ENCODE measurements at places on chromosomes 1 and 21.

GRCh38 chr1:205088341-205088740 lies 4.1 kb upstream of the TMEM81 start:
- no peak for DNase-seq

DNA sequence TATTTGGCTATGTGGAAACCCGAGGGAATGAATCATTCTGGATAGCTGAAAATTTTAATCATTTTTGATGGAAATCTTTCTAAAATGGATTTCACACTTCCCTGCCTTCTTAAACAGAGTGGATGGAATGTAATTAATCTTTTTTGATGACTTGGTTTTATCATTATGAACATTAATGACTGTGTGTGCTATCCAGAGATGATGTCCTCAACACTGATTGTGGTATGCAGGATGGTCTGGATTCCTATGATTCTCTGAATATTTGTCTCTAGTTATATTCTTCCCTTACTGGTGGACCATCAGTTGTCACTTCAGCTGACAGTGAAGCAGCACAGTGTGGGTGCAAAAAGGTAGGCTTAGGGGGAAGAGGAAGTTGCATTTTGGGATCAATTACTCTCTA lies 513.5 kb downstream of the LMO4 start:
- no peak for DNase-seq

DNA sequence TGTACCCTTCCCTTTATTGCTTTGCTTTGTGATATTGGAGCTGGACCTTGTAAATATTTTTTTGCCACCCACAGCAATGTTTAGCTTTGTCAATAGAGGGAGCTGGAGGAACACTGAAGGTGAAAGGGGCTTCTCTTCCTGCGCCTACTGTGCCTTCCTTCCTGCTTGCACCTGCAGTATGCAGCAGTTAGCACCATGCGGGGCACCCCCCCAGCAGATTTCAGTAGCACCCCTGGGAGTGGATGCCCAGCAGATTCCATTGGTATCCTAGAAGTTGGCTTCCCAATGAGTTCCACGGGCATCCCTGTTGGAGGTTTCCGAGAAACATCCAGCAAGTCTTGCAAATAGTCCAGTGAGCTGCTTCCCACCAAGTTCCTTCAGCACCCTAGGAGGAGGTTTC lies 25.6 kb downstream of the S100A10 start:
- peak; percentile 74 for DNase-seq

DNA sequence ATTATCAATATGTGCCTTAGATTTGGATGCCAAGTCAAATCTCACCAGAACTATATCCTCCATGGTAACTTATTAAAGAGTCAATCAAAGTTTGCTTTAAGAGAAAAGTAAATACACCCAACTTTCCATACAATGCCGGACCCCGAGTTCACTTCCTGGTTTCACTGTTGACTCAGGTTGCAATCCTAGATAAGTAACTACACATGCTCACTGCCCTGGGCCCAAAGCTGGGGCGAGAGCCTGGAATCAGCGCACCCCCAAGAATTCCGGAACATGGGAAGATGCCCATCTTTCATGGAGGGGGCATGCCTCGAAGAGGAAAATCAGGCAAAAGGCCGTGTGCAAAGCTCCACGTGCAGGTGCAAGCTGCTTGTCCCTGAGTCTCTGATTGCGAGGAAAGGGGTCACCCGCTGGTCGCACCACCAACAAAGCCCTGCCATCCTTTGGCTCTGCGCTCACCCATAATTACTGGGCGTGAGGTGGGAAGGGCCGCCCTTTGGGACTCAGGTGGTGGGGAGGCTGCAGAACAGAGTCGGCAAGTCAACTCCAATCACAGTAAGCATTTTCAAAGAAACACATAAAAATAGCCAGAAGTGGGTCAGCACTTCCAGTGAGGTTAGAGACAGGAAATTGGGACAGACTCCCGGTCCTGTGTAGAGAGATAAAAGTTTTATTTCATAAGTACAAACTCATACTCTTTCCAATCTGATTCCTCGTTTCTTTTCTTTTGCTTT lies 167.7 kb downstream of the TOMM20 start:
- DNase-seq = peak; percentile 85

DNA sequence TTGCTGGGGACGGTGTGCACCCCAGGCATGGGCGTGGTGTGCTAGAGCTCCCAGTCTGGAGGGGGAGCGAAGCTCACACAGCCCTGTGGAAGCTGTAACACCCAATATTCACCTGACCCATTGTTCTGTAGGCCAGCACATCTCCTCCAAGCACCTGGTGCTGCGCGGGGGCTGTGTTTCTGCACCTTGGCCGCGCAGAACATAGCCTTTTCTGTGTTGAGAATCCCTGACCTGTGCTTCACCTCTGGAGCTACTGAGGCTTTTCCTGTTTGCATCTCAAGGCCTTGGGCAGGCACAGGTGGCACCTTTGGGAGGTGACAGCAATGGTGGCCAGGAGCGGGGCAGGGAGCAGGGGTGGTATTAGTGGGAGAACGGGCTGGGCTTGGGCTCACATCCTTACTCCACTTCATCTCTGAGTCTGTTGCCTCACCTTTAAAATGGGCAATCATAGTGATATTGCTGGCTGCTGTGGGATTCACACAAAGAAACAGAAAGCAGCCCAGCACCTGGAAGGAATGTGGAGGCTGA lies 343.9 kb upstream of the AJAP1 start:
- no peak for DNase-seq

DNA sequence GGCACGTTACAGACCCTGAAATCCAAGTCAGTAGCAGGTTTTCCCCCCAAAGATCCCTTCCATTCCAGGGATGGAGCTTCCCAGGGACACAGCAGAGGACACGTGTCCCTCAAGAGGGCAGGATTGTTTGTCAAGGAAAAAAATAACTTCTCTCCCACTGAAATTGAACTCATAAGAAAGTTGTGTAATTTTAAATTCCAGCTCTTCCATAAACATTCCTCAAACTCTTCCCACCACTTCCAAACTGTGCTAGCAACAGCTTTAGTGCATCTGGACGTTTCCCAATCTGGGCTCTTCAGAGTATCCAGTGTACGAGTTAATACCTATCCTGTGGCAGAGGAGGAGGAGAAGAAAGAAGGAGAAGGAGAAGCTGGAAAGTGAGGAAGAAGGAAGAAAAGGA lies 79.6 kb downstream of the PSMG1 start:
- no peak for DNase-seq

DNA sequence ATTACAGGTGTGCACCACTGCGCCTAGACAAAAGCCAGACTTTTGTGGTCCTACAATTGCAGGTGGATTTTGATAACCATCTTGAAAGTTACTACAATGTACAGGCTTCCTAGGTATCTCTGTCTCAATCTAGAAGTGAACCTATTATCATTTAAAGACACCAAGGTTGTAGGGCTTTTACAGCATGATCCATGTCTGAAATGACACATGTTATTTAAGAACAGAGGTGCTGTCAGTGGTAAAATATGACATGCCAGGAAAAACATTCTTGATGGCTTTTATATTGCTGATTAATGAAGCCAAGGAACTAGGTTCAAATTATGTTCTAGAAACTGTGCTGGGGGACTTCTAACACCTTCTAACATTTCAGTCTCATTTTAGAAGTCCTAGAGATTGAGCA lies 253.1 kb downstream of the SDCCAG8 start:
- no peak for DNase-seq

DNA sequence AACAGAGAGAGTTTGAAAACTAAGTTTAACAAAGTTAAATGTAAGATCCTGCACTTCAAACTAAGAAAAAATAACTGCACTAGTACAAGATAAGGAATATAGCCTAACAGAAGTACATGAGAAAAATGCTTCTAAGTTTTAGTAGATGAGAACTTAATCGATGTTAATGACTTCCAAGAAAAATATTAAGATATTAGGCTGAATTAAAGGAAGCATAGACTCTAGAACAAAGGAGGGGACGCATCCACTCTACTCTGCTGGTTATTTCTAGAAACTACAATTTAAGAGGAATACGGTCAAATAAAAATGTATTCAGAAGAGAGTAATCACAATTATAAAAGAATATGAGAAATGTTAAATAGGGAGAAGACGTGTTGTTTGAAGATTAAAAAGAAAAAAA lies 46.3 kb upstream of the SLC16A1 start:
- no peak for DNase-seq

GRCh38 chr1:82849460-82849859 lies 1048.7 kb downstream of the ADGRL2 start:
- DNase-seq = no peak

GRCh38 chr1:235093696-235094592 lies 34.7 kb downstream of the TOMM20 start:
- peak; percentile 89 for DNase-seq

DNA sequence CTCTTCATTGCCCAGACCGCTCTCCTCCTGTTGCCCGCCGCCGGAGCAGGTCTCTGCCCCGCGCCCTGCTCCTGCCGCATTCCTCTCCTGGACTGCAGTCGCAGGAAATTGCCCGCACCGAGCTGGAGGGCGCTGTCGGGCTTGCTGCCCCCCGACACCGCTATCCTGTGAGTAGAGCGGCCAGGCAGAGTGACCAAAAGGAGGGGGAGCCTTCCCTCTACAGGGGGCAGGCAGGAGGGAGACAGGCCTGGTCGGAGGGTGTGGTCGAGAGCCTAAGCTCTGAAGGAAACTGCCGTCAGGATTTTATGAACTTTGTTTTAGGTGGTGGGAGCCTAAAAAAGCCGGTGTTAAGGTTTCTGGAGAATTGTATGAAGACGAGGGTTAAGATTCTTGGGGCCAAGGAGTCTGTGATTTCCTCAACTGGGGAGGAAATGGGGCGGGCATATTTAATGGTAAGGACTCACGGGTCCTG lies 517 bp downstream of the LRIG2 start:
- DNase-seq = peak; percentile 61

DNA sequence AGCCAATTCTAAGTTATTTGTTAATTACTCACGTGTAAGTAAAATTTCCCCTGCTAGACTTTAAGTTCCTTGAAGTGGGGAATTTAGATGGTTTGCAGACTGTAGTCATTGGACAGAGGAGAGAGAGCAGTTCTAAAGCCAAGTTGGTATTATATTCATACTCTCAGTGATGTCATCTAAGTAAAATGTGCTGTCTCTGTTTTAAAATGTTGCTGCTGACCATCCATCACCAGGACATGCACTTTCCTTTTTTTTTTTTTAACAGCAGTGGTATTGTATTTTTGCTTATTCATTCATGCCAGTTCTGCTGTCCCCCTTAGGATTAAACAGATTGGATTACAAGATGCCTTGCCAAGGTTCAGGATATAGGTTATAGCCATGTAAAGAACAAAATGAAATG lies 2.3 kb downstream of the TTLL7 start:
- DNase-seq = no peak

GRCh38 chr1:157363660-157364140 lies 188.6 kb downstream of the FCRL5 start:
- peak; percentile 48 for DNase-seq

DNA sequence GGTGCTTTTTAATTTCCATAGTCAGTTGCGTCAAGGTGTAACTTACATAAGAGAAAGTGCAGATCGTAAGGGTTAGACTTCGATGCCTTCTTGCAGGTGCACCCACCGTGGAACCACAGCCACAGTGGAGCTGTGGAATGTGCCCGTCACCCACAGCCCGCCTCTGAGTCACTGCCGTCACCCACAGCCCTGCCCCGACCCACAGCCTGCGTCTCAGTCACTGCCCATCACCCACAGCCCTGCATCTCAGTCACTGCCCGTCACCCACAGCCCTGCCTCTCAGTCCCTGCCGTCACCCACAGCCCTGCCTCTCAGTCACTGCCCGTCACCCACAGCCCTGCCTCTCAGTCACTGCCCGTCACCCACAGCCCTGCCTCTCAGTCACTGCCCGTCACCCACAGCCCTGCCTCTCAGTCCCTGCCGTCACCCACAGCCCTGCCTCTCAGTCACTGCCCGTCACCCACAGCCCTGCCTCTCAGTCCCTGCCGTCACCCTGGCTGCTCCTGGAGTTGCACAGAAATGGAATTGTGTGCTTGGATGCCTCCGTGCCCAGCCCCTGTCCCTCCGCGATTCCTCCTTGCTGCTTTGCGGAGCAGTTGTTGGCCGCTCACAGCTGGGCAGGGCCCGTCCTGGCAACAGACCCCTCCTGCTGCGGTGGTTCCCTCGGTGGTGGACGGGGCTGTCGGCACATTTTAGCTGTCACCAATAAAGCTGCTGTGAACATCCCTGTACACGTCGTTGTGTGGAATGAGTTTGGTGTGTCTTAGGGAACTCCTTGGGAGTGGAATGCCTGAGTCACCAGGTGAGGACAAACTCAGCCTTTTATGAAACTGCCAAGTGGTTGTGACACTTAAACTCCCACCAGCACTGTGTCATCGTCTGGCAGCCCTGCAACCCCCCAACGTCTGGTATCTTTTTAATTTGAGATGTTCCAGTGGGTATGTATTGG lies 44.9 kb upstream of the COL6A2 start:
- DNase-seq = no peak
